ENCODE measurements at places on chromosomes 5 and 9.

GRCh38 chr5:118981783-118982182 is 6.6 kb downstream of the DTWD2 start:
- DNase-seq: no peak

DNA sequence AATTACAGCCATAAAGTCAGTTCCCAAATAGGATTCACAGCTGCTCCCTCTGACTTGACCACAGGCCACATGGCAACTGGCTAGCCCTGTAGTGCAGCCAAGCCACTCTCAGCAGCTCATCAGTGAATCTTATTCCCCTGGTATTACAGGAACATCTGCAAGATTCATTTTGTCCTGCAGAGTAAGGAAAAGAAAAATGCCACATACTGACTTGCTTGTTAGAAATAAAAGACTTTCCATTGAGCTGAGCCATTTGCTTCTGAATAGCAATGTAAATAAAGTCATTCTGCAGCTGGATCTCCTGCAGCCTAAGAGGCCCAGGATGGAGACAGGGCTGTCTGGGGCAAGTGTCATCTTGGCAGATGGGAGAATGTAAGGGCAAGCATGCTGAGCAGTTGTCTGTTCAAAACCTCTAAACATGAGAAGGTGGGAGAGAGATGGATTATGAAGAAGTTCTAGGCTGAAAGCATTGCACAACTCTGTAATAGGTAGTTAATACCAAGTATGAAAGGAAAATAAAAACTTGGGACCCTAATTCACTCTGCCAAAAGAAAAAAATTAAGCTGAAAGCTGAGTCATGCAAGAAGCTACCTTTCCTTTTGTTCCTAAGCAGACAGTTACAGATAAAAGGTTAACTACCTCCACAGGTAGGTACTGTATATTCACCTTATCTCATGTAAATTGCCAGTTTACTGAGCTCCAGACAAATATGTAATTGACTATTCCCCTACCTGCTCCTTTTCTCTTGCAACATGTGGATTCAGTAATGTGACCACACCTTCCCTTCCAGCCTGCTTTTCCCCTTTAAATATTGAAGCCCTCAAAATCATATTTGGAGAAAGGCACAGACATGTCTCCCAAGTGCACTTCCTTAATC is 244.4 kb upstream of the RAI14 start:
- no peak for DNase-seq

- DNase-seq: no peak
These were observed 12.2 kb downstream of the GPR150 start for GRCh38 chr5:95631991-95632675.

GRCh38 chr5:80239680-80240367 is 16.0 kb downstream of the SERINC5 start:
- no peak for DNase-seq

DNA sequence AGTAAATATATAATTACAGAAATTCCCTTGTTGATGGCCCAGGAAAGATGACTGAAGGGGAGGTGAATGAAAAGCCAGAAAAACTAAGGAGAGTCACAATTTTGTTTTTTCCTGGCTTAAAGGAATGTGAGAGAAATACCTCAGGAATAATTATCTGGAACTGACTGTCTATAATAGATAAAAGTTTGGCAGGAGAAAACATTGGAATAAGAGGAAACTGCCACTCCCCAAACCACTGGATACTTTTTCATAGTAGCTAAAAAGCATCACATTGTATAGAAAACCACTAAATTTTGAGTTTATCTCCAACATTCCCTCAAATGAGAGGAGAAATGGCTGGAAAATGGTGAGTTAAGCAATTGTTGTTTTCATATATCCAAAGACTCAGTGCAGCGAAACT is 326.0 kb downstream of the NPR3 start:
- DNase-seq: no peak

- no peak for DNase-seq
These were observed 17.7 kb downstream of the RAD1 start for GRCh38 chr5:34897646-34898045.

GRCh38 chr9:128972956-128973355 is 25.5 kb downstream of the NUP188 start:
- no peak for DNase-seq
